ENCODE measurements at places on chromosomes 6 and 20.

GRCh38 chr6:41545247-41545702, 906 bp upstream of the FOXP4 start:
- DNase-seq, result no peak

DNA sequence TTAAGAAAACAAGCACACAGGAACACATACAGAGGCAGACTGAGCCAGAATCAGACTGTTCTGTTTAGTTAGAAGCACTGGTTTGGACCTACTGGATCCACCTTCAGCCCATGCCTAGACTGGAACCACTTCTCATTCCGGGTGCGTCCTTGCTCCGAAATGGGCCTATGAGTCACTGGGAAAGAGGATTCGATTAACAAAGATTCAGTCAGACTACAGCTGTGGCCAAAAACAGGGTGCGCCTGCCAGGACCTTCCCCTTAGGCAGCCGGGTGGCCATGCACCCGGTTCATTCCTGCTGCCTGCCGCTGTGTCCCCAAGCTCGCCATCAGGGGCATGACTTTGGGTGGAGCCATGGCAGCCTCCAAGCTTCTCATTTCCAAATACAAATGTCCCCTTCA, 14.5 kb upstream of the KCNK5 start:
- no peak for DNase-seq

DNA sequence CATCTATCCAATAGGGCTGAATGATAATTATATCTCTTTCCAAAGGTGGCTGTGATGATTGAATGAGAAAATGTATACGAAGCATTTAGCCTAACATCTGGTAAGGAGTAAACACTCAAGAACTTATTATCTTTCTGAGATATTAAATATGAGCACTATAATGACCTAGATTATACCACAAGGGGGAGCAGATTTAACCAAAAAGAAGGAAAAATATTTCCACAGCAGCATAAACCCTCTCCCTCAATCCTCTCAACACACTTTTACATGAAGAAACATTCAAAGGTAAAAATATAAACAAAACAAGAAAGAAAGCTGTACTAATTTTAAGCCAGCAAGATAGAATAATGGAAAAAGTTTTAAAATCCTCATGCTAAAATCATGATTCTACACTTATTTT, 68.4 kb downstream of the SHPRH start:
- no peak for DNase-seq

GRCh38 chr6:73282871-73283270, 19.9 kb upstream of the KHDC1 start:
- DNase-seq, result no peak

- DNase-seq, result peak; percentile 16
Observed at GRCh38 chr20:1803061-1803931, 91.9 kb upstream of the SIRPA start.

DNA sequence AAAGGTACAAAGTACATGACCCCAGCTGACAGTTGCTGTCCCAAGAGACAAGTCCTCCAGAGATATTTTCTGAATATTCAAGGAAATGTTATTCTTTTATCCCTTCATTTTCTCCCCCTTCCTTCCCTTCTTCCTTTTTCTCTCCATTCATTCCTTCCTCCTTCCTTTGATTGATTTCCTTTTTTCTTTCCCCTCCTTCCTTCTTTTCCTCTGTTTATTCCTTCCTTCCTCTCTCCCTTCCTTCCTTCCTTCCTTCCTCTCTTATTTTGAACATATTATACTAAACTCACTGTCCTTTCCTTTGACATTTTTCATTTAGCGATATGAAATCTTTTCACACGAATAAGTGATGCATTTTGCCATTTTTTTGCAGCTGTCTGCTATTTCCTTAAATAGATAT, 73.2 kb upstream of the HDDC2 start:
- DNase-seq, result no peak

DNA sequence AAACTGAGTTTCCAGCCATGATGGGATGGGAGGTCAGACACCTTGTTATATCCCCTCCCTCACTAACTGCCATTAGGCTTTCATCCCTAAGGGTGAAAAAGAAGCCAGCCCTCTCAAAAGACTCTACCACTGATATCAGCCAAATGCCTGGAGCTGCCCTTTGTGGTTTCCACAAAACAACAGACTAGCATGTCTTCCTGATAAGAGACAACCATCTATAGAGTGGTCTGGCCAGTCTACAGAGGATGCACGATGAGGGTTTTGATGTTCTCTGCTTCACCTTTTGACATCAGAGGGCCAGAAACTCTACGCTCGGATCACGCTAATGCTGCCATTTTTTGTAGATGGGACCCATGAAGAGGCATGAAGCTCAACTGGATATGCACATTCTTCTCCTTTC, 61.7 kb upstream of the ARHGAP18 start:
- no peak for DNase-seq
